ENCODE measurements at places on chromosomes 13 and 19.

DNA sequence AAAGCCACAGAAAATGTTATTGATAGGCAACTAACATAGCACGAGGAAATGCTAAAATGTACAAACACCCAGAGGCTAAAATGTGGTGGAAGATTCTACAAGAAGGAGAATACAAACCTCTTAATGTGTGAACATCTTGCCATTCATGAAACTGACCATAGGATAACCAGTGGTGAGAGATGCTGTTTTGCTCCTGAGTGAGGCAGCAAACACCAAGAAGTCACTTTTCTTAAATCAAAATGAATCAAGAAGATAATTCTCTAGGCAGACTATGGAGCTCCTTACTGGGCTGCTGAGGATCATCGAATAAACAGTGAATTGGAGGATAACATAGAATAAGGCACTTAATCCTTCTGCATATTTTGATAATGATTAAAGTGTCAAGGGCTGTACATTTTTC is 375.4 kb upstream of the SLITRK6 start:
- no peak for DNase-seq

DNA sequence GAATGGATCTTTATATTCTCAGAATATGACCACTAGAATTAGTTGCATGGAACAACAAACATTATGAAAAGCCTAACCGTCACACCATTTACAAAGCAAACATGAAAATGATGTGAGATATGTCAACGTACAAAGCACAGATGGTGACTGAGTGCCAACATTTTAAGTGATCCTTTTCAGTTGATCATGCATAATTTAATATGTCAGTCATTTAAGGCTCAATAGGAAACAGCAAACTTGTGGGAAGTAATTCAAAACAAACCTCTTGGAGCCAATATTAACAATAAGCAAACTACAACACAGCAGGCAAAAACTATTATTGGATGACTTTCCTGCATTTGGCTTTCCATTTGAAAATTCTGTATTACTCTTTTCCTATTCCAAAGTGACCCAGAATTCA is 277.6 kb downstream of the SLITRK6 start:
- no peak for DNase-seq

GRCh38 chr19:55909801-55910200 is 22.3 kb downstream of the NLRP13 start:
- DNase-seq, result no peak

DNA sequence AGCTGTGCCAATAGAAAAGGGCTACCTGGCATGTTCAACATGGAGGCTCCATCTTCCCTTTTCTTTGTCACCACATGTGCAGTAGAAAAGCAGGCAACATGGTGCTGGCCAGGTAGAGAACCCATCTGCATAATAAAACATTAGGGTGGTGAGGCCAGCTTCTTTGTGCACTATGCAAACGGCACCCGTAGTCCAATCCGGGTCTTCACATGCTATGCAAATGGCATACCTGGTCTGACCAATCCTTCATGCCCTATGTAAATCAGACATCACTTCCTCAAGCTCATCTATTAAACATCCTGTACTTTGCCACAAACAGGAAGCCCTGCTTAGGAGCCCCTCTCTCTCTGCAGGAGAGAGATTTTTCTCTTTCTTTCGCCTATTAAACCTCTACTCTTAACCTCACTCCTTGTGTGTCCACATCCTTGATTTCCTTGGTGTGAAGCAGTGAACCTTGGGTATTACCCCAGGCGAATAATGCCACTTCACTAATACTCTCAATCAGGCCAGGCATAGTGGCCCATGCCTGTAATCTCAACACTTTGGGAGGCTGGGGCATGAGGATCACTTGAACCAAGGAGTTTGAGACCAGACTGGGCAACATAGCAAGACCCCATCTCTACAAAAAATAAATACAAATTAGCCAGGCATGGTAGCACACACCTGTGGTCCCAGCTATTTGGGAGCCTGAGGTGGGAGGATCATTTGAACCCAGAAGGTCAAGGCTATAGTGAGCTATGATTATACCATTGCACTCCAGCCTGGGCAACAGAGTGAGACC is 111.3 kb upstream of the MRI1 start:
- no peak for DNase-seq

DNA sequence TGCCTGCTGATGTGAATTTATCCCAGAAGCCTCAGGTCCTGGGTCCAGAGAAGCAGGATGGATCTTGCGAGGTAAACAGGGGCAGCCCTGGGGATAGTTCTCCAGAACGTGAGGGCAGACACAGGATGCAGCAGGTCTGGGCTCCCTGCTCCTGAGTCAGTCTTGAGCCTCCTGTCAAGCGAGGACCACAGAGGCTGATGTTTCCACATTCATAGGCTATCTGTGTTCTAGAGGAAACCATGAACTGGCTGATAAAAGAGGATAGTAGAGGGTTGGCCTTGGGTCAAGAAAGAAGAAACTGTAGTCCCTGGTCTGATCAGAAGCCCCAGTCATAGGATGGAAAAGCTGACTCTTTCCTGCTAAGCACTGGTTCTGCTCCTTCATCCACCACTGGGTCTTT is 2.2 kb downstream of the ZNF175 start:
- peak; percentile 27 for DNase-seq

DNA sequence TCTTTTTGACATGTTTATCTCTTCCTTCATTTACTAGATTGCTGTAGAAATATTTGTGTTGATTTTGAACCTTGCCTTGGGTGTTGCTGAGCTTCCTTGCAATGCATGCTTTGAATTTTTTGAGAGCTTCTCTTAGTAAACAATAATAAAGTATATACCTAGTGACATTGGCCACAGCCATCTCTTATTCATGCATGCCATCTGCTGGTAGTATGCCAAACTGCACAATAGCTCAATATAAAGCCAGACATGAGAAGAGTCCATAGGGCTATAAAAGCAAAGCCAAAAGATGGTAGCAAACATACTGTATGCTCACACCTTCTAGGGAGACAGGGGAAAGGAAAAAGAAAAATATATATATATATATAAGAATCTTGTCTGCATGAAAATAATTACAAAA is 18.9 kb upstream of the ZSCAN5A start:
- DNase-seq, result peak; percentile 78

DNA sequence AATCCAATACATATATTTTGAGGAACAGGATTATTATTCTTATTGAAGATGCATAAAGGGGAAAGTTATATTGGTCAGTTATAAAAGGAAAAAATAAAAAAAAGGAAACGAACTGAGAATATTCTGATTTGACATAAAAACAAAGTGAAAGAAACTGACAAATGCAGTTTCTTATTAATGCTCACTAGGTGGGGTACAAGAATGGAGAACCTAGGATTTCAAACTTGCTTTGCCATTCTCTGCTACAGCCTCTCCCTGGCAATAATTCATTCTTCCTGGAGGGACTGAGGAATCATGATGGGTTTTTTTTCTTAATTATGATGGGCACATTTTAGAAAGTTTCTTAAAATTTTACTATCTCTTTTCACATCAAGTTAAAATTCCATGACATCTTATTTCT is 154.9 kb downstream of the PCDH9 start:
- no peak for DNase-seq

GRCh38 chr19:6543866-6544347 is 13.1 kb downstream of the TNFSF9 start:
- no peak for DNase-seq

DNA sequence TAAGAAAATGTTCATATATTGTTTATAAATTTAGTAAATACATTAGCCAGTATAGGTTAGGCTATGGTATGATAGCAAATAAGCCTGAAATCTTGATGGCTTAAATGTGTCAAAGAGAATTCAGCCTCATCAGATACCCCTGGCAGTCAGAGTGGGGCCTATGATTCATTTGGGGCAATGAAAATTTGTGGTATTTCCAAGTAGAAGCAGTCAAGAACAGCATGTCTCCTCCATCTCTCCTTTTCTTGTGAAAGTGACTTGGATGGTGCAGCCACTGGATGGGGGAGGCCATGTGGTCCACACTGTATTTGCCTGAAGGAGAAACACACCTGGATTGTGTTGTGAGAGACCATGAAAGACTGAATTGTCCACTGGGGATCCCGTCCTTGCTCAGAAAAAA is 82.7 kb downstream of the DLEU7 start:
- peak; percentile 42 for DNase-seq

GRCh38 chr13:103960001-103960400 is 893.8 kb upstream of the SLC10A2 start:
- no peak for DNase-seq

DNA sequence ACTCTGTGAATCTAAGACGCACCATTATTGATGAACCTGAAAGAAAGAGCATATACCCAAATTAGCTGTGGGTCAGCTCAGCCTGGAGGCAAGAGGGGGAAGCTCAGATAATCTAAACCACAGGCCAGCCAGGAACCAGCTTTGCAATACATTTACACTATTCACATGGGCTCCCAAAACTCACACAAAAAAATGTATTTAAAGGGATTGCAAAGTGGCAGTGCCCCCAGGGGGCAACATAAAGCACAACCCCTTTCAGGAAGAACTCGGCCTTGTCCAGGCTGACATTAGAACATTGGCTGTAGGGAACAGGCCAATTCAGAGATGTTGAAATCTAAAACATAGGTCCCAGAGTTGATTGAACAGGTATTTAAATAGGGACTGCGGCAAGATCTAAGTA is 3.2 kb upstream of the PROZ start:
- DNase-seq, result no peak

DNA sequence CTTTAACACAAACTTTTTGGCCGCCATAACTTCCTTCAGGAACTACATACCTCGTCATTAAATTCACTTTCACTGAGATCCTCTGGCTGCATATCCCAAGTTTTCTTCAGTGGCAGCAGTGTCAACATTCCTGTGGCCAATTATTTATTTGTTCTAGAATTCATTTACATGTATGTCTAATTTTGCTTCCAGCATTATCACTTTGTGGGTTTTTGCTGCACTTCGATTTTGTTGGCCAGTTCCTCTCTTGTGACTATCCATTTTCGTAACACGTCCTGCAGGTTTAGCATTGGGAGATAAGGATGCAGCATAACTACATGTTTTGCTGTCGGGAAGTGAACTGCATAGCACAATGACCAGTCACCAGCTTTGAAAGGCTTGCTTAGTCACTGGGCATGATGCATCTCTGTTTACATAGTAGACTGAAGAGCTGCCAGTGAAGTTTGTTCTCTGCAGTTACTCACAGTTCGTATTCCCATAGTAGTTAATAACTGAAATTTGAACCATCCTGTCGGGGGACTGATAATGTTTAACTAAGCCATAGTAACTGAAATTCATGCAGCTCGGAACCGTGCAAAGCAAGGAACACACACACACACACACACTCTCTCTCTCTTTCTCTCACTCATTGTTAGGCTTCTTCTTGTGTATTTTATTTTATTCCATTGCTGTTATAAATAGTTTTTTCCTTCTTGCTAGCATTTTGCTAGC is 28.3 kb downstream of the ZNF507 start:
- DNase-seq, result peak; percentile 29

- DNase-seq, result no peak
Observed at GRCh38 chr19:15412832-15413231, 6.0 kb downstream of the AKAP8L start.

DNA sequence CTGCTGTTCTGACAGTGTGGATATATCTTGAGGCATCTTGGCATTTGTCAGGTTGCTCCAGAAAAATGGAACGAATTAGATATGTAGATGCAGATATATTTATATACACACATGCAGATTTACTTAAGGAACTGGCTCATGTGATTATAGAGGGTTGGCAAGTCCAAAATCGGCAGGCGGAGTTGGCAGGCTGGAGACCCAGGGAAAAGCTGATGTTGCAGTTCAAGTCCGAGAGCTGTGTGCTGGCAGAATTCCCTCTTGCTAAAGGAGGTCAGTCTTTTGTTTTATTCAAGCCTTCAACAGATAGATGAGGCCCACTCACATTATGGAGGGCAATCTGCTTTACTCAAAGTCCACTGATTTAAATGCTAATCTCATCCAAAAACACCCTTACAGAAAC is 24.4 kb upstream of the CSNK1A1L start:
- no peak for DNase-seq

DNA sequence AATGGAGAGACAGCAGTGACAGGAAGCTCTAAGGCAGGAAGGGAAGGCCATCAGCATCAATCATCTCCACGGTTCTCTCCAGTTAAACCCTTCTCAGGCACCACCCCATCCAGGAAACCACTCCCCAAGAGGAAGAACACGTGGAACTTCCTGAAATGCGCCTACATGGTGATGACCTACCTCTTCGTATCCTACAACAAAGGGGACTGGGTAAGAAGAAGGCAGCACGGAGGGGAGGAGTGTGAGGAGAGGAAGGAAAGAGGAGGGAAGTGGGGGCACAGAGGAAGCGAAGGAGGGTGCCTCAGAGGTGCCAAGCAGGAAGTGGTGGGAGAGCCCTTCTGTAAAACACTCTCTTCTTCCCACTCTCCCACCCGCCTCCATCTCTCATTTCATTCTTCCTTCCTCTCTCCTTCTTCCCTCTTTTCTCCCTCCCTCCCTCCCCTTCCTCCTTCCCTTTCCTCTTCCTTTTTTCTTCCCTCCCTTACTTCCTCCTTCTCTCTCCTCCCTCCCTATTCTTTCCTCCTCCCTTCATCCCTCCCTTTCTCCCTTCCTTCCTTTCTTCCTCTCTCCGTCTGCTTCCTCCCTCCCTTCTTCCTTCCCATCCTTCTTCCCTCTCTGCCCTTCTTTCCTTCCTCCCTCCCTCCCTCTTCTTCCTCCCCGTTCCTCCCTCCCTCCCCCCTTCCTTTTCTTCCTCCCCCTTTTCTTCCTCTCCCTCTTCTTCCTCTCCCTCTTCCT is 12.6 kb downstream of the ZSCAN5A start:
- no peak for DNase-seq

DNA sequence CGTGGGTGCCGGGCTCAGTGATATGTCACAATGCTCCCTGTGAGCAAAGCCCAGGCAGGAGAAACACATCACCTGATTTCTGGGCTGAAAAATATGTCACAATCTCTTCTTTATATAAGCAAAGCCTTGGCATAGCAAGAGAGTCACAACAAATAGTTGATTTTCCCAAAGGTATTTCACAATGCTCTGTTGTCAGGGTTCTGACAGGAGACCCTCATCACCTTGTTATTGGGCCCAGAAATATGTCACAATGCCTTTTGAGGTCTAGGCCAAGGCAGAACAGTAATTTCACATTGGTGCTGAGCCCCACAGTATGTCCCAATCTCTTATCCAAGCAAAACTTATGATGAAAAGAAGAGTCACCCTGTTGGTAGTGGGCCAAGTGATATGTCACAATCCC is 125.7 kb downstream of the ZNF675 start:
- no peak for DNase-seq

- no peak for DNase-seq
Observed at GRCh38 chr19:12137221-12137940, 2.8 kb downstream of the ZNF20 start.

DNA sequence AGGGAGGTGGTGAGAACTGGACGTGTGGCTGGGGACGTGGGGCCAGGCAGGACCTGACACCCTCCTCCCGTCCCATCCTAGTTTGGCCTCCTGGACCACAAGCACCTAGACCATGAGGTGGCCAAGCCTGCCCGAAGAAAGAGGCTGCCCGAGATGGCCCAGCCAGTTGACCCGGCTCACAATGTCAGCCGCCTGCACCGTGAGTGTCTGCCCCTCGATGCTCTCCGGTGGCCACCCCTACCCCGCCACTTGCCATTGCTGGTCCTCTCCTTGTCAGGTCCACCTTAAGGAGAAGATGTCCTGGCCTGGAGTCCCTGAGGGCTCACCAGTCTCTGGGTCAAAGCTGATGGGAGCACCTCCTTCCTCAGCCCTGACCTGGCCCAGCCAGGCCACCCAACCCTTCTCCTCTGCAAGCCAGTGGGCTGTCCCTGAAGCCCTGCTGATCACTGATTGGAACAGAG is 2.2 kb downstream of the ANGPTL4 start:
- no peak for DNase-seq

GRCh38 chr19:51644636-51645271 is 1.9 kb downstream of the SIGLEC14 start:
- no peak for DNase-seq
